Right cardiac atrium (tissue), 5 donors: ENCODE measurements at places on chromosomes 4 and X. TPM values are rescaled to one million over a fixed set of nuclear protein-coding genes. Genes with fewer than 3 reads are reported as not detected.

Gene SAGE1
- not detected for total RNA-seq

Gene PROM1
- 5.4 TPM for total RNA-seq

Gene FDCSP
- not detected for total RNA-seq

Gene IL3RA
- 2.6 TPM for total RNA-seq

Gene CENPVL3
- not detected for total RNA-seq

Gene IL1RAPL2
- total RNA-seq = not detected

Gene CT55
- not detected for total RNA-seq

Gene RIPPLY1
- not detected for total RNA-seq

GRCh38 chrX:20637351-20637750, 370.6 kb upstream of the RPS6KA3 start:
- DNase-seq = no peak

- no peak for DNase-seq
Measured at GRCh38 chr4:43251841-43252240, 359.3 kb downstream of the GRXCR1 start.

GRCh38 chr4:183074288-183074990, 24.6 kb upstream of the WWC2 start:
- DNase-seq = no peak

DNA sequence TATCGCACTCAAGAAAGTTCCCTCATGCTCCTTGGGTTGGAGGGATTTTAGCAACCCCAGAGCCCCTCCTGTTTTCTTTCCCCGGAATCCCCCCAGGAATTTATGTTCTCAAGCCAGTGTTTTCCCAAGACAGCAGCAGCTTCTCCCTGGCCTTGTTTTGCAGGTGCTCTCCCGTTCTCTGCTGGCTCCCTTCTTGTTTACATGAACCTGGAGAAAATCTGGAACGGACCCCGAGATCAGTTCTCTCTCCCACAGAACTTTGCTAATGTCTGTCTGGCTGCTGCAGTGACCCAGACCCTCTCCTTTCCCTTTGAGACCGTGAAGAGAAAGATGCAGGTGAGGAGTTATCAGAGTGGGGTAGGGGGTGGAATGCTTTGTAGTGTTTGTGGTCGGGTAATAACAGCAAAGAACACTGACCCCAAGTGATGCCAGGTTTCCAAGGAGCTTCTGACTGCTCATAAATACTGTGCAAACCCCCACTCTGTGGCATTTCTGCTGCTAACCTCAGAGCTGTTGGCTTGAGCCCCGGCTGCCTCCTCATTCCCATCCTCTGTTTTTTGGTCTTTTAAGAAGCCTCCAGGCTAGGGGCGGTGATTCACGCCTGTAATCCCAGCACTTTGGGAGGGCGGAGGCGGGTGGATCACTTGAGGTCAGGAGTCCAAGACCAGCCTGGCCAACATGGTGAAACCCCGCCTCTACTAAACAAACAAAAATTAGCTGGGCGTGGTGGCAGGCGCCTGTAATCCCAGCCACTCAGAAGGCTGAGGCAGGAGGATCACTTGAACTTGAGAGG, 11.1 kb downstream of the SLC25A43 start:
- no peak for DNase-seq

- no peak for DNase-seq
Measured at GRCh38 chr4:119493419-119493818, 135.2 kb downstream of the PDE5A start.

- no peak for DNase-seq
Measured at GRCh38 chr4:17623451-17624001, 9.1 kb downstream of the MED28 start.

- DNase-seq = no peak
Measured at GRCh38 chr4:13982010-13982409, 354.5 kb upstream of the BOD1L1 start.

DNA sequence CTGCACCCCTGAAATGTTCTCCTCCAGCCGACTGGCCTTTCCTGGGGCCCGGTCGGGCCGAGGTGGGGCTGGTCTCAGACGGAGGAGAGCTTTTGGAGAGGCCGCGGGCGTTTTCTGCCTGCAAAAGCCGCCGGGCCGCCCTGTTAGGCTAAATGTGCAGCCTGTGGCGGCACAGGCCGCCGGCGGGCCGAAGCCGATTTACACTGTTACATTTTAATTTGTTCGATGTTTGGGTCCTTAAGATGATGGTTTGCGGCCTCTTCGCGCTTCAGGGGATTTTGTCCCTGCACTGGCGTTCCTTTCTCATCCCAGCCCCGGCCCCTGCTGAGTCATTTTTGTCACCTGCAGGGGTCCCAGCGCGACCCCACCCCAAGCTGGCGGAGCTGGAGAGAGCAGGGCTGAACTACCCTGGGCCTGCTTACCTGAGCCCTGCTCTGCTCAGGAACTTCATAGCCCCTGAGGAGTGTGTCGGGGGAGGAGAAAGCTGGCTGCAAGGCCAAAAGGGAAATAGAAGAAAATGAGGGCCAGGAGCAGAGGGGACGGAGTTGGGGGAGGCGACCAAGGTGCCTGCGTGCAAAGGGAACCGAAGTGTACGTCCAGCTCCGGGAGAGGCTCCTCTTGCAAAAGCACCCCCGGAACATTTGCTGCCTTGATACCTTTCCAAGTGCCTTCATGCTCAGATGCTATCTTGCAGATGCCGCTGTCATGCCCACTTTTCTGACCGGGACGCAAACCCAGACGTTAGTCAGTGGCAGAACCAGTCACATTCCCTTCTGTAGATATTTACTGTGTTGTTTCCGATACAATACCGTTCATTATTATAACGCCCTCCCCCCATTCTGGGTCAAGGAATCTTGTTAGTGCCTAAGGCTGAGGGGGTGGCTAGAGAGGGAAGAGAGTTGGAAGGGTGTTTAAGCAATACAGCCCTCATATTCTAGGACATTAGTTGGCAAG, 977 bp upstream of the RBBP7 start:
- DNase-seq = peak; percentile 44

DNA sequence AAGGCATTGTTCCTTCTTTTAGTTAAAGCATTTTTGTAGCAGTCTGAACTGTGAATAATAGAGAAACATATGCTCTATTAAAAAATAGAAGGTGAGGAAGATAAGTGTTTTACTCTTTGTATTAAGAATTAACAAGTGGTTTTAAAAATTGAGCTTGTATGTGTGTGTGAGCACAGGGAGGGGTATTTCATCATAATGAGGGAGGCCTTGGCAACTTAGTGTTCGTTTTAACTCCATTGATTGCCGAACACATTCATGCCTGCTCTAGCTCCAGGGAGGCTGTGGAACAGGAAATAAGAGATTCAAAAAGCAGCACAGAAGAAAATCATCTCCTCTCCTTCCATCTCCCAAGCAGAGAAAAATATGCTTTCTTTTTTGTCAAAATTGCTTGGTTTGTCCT, 14.8 kb downstream of the SHROOM3 start:
- DNase-seq = no peak

DNA sequence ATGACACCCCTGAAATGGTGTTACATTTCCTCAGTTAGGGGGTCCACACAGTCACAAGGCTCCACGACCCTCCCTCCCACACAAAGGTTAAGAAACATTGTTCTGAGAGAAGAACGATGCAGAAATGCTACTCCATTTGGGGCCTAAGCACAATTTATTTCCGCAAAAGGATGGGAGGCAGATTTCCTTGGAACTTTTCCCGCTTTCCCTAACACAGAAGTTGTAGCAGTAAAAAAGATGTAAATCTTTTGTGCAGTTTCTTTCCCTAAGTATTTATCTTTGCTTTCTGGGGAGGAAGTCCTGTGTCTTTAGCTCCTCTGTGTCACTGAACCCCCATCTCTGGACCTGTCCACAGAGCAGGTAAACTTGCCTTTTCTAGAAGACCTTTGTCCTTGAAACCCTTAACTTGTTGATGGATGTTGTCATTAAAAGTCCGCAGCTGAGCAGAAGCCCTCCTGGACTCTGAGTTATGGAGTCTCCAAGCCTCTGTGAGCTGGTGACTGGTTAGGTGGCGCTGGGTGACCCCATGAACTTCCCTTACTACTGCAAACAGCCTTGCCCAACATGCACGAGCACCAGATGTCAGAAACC, 67.2 kb upstream of the SHISA3 start:
- no peak for DNase-seq

GRCh38 chr4:12924728-12925320, 559.3 kb downstream of the RAB28 start:
- DNase-seq = no peak

GRCh38 chr4:186633844-186634243, 78.5 kb upstream of the MTNR1A start:
- no peak for DNase-seq

DNA sequence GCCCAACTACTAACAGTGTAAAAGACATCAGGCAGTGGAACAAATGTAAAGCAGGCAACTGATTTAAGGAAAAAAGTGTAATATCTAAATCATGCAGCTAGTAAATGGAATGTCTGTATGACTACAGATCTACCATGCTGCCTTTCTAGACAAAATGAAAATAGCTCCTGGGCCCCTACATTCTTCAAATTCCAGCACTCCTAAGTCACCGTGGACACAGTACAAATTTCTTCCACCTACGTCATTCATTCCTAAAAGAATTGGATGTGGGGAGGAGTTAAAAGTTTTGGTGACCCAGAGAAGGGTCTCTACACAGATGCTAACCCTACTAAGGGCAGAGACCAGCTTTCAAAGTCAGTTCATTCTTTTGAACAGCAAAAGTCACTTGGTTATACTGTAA, 137.2 kb upstream of the ARHGEF9 start:
- DNase-seq = no peak

GRCh38 chrX:68982476-68982875, 153.7 kb downstream of the EFNB1 start:
- DNase-seq = no peak

DNA sequence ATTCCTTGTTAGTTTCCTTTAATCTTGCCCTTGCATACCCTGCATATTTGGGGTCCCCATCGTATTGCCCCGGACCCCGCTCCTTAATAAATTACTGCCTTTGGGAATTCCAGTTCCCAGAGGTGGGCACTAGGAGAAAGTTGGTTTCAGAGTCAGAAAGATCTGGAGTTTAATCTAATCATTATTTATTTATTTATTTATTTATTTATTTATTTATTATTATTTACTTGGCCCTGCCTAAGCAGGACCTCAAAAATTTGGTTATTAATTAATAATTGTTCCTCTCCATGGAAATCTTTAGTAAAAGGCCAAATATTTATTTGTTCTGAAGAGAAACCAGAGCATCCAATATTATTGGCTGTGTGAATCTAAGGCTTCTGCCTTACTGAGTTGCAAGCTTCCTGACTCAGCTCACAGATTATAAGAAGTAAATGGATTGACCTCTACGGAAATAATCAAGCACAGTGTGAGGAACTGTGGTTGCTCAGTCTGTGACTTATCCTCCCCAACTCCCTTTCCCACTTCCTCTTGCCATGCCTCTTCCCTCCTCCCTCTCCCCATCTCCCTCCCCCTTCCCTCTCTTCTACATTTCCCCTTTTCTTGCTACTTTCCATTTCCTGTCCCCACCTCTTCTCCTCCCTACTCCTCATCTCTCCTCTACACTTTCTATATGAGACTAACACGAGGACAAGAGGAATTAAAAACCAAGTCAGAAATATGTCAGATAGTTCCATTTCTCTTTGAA, 61.5 kb upstream of the AP1S2 start:
- DNase-seq = no peak

GRCh38 chr4:94332983-94333590, 9.5 kb downstream of the HPGDS start:
- no peak for DNase-seq

- peak; percentile 91 for DNase-seq
Measured at GRCh38 chrX:130024127-130024526, 41.7 kb downstream of the BCORL1 start.

DNA sequence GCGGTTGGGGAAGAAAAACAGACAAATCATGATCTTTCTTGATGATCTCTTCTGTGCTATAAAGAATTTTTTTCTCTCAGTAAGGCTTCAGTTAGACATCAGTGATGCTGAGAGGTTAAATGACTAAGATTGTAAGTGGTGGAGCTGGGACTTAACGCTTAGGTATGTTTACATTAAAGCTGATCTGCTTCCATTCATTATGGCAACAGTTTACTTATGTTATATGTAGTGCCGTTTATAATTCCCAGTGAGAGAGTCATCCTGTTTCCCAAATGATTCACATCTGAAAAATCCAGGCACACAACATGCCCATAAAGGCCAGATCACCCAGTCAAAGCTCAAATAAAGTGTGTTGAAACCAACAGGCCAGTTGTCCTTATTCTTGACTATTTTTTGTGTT, 50.1 kb downstream of the CENPVL3 start:
- no peak for DNase-seq

- no peak for DNase-seq
Measured at GRCh38 chr4:151347490-151348235, 22.3 kb upstream of the SH3D19 start.

DNA sequence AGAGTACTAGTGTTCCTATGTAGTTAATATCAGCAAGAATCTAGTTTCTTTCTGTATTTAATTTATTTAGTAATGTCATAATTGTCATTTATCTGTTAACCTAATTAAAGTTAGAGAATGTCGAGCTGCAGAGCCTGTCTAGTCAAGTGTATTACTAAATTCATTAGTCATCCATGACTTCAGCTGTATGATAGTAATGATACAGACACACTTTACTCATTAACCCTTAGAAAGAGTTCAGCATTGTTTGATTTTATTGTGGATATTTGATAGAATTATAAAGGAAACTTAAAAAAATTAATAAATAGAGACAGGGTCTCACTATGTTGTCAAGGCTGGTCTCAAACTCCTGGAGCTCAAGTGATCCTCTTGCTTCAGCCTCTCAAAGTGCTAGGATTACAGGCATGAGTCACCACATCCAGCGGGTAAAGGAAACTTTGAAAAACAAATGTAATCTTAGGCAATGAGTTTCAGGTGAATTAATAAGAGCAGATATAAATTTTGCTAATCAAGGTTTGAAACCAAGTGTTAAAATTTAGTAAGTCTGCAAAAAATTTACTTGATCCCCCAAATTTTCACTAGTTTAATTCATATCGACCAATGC, 110.6 kb downstream of the ANK2 start:
- DNase-seq = no peak

DNA sequence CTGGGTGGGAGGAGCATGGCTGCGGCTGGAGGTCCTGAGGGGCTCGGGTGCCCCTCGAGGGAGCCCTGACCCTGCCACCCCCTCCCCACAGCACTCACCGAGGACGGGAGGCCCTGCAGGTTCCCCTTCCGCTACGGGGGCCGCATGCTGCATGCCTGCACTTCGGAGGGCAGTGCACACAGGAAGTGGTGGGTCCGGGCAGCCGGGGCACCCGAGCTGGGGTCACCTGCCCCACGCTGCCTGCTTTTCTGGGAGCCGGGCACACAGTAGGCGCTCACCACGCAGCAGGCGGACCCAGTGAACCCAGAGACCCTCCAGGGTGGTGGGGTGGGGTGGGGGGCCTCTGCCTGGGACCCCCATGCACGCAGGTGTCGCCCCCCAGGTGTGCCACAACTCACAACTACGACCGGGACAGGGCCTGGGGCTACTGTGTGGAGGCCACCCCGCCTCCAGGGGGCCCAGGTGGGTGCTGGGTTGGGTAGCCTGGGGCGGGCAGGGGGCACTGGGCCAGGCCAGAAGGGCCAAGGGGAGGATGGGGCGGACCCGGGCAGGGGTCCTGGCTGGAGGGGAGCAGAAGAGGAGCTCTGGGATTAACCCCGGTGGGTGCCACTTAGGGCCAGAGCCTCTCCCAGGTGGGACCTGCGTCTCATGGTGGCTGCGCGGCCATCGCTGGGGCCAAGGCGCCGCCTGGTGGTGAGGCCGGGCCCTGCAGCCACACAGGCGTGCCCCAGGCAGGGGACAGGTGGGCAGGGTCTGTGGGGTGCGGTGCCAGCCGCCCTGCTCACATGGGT, 1.4 kb downstream of the HGFAC start:
- DNase-seq = peak; percentile 57

GRCh38 chr4:126520731-126521130, 1112.0 kb upstream of the INTU start:
- DNase-seq = no peak
